Suppressor macrophage treated with lipopolysaccharide for 4 hours (primary cell): ENCODE measurements at places on chromosomes 7 and 10.
A peak's percentile ranks its signal among the peaks of the same experiment; 100 is the strongest.

- no peak for DNase-seq
Observed at GRCh38 chr10:29616542-29616941, 18.2 kb downstream of the SVIL start.

- no peak for DNase-seq
Observed at GRCh38 chr10:43854007-43854406, 205.3 kb upstream of the ZNF32 start.

GRCh38 chr7:26449175-26450165, 157.8 kb downstream of the SNX10 start:
- no peak for DNase-seq

DNA sequence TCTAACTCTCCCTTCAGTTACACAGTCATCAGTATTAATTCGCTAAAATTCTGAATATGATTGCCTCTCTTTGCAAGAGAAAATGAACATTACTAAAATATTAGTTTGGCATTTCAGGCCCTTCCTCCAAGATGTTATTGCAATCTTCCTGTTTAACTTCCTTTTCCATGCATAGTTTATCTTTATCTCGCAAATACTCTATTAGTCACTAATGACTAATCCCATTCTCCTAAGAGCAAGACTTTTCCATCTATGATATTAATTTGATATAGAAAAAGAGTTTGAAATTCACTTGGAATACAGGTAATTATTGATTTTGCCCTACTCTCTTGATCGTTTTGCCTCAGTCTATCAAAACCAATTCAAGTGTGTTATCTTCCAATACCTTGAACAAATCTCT, 41.8 kb upstream of the SEMA3A start:
- peak; percentile 45 for DNase-seq

DNA sequence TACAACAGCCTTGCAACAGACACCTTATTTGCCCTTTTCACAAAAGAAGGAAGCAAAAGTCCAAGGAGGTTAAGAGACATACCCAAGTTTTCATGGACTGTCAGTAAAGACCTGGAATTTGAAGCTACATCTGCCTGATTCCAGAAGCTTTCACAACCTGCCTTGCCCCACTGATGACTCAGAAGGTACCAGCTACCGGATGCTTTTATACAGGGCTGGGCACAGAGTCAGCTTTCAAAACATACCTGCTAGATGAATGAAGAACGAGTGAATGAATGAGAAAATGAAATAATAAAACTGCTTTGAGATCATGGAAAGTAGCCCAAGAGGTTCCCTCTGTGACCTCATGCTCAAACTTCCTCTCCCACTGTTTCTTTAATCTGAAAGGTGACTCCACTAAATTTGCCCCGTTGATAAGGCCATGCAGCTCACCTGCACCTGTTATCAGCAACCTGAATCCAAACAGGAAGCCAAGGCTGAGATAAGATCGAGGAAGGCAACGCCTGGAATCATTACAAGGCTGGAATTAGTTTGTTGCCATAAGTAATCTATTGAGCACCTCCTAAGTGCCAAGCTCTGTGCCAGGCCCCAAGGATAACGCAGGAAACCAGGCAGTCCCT, 151.5 kb downstream of the WDR11 start:
- DNase-seq: no peak

DNA sequence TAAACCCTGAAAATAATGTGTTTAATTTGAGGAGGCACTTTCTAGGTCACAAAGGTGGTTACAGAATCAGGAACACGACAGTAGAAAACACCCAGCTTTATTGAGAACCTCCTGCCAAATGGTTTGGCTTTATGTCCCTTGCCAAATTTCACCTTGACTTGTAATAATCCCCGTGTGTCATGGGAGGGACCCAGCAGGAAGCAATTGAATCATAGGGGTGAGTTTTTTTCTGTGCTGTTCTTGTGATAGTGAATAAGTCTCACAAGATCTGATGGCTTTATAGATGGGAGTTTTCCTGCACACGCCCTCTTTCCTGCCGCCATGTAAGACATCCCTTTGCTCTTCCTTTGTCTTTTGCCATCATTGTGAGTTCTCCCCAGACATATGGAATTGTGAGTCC, 193.8 kb upstream of the KLF6 start:
- peak; percentile 43 for DNase-seq

DNA sequence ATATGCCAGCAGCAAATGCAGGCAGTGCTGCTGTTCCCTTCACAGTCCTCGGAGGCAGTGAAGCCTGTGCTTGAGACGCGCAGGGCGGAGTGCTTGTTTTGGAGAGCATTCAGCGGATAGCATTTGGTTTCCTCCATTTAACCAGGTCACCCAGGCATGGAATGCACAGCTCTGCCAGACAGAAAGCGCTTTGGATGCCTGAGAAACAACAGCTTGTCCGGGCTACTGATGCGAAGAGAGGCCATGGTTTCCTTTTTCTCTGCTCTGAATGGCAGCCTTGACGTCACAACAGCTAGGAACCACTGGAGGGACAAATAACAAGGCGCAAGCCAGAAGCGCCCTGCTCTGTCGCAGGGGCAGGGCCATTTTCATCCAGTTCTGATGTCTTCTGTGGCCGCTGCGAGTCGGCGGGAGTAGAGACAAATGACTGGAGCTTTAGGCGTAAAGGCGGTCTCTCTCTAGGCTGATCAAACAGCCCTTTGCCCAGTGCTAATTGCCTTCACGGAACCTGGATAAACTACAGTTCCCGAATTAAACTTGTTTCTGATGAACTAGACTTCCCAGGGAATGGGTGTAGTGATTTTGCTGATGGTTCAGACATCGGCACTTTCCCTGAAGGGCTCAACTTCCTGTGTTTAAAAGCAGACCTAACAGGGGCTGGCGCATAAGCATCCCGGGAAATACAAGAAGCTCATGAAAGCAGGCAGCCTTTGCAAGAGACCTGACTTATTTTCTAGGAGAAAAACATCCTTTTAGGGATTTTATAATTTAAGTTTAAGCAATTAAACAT, 187.6 kb upstream of the KLF14 start:
- DNase-seq: no peak

DNA sequence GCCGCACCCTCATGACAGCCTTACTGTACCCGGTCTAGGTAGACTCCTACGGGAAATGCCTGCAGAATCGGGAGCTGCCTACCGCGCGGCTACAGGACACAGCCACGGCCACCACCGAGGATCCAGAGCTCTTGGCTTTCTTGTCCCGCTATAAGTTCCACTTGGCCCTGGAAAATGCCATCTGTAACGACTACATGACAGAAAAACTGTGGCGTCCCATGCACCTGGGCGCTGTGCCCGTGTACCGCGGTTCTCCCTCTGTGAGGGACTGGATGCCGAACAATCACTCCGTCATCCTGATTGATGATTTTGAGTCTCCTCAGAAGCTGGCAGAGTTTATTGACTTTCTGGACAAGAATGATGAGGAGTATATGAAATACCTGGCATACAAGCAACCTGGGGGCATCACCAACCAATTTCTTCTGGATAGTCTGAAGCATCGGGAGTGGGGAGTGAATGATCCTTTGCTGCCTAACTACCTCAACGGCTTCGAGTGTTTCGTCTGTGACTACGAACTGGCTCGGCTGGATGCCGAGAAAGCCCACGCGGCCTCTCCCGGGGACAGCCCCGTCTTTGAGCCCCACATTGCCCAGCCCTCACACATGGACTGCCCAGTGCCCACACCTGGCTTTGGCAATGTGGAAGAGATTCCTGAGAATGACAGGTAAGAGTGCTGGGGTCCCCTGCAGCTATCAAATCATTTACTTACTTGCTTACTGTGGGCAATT, 8.5 kb upstream of the CHCHD1 start:
- no peak for DNase-seq

DNA sequence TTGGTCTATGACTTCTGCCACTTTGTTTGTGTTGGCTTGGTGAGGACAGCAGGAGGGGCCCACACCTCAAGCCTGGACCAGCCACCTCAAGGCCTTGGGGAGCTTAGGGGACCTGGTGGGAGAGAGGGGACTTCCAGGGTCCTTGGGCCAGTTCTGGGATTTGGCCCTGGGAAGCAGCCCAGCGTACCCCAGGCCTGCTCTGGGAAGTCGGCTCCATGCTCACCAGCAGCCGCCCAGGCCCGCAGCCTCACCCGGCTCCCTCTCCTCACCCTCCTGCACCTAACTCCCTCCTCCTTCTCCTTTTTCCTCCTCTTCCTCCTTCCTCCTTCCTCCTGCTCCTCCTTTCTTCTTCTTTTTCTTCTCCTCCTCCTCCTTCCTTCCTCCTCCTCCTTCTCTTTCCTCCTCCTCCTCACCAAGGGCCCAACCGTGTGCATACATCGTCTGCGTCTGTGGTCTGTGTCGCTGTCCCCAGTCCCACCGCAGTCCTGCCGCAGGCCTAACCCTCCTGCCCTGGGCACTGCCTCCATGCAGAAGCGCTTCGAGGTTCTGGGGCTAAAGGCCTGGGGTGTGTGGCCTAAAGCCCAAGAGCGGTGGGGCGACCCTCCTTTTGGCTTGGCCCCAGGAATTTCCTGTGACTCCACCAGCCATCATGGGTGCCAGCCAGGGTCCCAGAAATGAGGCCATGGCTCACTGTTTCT, 5.3 kb downstream of the EN2 start:
- no peak for DNase-seq

GRCh38 chr10:111077479-111077784, 603 bp downstream of the ADRA2A start:
- DNase-seq: no peak

GRCh38 chr10:71823356-71823755, 27.7 kb downstream of the PSAP start:
- no peak for DNase-seq

GRCh38 chr7:83593921-83594475, 54.9 kb downstream of the SEMA3E start:
- no peak for DNase-seq

GRCh38 chr10:61832866-61833481, 68.5 kb upstream of the ARID5B start:
- DNase-seq: peak; percentile 11
